ENCODE measurements at places on chromosomes 2 and 18.

- no peak for DNase-seq
Measured at GRCh38 chr2:54348646-54349045, 92.6 kb upstream of the TSPYL6 start.

DNA sequence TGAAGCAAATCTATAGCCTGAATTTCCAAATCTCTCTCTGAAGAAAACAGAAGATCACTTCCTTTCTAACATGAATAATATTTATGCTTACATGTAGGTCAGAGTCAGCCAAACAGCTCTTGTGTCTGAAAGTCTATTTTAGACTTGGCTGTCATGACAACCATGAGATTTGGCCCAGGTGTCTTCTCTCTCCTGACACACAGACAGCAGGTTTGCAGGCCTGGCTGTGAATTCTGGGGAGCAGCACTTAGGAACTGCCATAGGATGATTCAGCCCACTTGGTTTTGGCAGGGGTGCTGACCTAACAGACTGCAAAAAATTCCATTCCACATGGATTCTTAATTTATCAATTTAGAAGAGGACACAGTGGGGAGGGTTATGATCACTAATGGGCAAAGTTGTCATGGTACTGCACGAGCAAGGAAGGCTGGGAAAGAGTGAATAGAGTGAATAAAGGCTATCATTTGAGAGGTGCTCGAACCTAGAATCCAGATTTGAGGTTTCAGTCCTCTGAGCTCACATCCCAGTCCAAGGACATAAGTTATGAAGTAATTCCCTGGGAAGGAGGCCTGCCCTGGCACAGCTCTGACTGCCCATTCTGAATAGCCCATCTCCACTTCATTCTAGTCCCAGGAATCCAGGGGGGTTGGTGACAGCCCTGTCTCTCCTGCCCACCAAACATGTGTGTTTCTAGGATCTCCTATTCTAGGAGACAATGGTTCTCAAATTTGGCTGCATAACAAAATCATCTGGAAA lies 453.9 kb upstream of the TRIB2 start:
- DNase-seq: no peak

DNA sequence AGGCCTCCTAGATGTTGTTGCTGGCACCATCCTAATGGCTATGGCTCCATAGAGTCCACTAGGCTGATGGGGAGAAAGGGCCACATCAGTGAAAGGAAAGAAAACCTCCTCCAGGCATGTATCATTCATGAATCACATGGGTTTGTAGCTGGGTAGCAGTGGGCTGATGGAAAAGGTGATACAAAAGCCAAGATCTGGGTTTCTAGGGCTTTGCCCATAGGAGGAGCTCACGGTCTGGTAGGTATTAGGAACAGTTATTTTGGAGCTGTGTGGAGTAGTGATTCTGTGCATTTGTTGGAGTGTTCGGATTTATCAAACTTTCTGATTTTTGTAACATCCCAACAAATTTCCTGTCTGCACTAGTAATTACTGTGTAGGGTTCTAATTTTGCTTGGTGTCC lies 259.2 kb downstream of the SLC4A3 start:
- no peak for DNase-seq

- peak; percentile 14 for DNase-seq
Measured at GRCh38 chr2:168669151-168669550, 133.3 kb upstream of the NOSTRIN start.

- peak; percentile 37 for DNase-seq
Measured at GRCh38 chr2:148130581-148130980, 109.7 kb downstream of the MBD5 start.

DNA sequence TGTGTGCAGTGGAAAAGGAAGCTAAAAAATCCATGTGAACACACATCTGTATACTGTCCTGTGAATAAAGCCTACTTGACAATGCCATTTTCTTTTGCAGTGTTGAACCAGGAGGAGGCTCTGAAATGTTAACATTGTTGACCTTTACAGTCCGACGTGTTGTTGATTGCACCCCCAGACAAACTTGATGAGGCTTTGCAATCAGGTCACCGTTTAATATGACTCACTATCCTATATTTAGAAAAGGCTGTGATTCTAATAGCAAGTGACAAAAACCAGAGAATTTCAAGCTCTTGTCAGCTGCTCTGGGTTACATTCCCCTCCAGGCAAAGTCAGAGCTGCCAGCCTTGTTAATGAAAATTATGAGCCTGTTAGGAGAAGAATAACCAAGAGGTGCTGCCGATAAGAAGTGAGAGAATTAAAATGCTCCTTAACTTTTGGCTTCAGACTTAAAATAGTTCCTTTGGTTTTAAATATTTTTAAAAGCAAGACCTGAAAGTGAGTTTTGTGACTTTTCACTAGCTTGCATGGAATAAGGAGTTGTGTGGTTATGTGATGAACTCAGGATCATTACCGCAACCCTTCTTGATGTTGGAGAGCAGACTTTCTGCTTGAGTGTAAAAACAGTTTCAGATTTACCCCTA lies 162.1 kb downstream of the QPCT start:
- no peak for DNase-seq

GRCh38 chr2:1799174-1799573 lies 54.9 kb upstream of the PXDN start:
- no peak for DNase-seq

GRCh38 chr2:17581831-17582230 lies 41.3 kb downstream of the VSNL1 start:
- no peak for DNase-seq

- no peak for DNase-seq
Measured at GRCh38 chr18:63187791-63188460, 131.6 kb downstream of the BCL2 start.

GRCh38 chr2:86433137-86433536 lies 8.0 kb upstream of the KDM3A start:
- DNase-seq: no peak

GRCh38 chr2:63763391-63763941 lies 78.2 kb upstream of the UGP2 start:
- peak; percentile 41 for DNase-seq

DNA sequence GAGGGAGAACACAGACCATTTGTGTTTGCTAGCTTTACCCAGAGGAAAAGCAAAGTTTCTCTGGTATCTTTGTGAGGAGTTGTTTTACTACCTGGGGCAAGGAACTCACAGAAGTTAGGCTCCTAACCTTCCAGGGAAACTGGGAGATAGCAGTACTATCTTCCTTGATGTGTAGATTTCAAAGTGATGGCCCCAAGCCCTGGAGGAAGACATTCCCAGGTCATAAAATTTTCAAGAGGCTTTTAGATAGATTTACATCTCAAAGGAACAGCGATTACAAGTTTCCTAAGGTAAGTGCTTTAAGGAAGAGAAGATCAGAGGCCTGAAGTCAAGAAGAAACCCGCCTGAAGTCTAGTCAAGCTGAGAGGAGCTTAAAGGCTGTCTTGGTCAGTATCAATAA lies 1187.8 kb upstream of the TMEFF2 start:
- DNase-seq: no peak

DNA sequence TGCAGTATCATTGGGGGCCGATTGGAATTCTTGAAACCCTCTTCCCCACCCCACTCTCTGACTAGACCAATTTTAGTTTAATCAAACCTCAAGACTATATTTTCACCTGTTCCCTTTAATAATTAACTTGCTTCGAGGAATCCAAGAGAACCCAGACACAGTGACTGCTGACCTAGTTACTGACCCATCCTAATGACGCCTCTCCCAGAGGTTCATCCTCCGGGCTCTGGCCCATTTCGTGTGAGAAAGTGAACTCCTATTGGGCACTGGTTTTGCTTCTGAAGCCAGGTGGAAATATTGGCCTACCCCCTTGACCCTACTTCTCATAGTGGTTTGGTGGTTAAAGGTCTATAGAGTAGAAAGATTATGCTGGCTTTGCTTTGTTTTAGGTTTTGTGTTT lies 39.9 kb downstream of the RPL37A start:
- DNase-seq: no peak

- DNase-seq: no peak
Measured at GRCh38 chr2:38163579-38163978, 87.6 kb upstream of the CYP1B1 start.

GRCh38 chr2:218850796-218851195 lies 8.8 kb upstream of the WNT6 start:
- DNase-seq: no peak

DNA sequence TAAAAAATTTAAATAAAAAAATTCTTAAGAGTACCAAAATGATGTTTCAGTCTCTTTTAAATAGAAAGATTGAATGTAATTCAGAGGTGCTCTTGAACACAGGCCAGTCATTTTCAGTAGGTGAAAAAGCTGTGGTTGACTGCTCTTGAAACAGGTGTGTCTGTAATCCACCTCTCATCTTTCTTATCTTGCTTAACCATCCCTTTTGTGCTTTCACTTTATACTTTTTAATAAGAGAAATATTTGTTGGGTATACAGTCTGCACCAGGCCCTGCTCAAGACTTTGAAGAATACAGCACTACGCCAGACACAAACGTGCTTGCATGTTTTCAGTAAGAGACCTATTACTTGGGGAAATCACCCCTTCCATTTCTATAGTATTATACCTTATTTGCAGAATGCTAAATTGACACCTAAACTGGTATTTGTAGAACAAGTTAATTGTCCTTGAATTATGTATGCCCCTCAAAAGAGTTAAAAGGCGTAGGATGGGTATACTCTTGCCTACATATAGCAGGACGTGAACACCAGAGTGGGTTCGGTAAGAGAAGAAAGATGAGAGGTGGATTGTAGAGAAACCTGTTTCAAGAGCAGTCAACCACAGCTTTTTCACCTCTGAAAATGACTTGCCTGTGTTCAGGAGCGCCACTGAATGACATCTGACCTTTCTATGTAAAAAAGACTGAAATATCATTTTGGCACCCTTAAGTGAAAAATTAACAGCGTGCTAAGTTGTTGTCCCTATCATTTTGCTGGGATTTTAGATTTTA lies 4.0 kb upstream of the RTN4 start:
- DNase-seq: no peak

DNA sequence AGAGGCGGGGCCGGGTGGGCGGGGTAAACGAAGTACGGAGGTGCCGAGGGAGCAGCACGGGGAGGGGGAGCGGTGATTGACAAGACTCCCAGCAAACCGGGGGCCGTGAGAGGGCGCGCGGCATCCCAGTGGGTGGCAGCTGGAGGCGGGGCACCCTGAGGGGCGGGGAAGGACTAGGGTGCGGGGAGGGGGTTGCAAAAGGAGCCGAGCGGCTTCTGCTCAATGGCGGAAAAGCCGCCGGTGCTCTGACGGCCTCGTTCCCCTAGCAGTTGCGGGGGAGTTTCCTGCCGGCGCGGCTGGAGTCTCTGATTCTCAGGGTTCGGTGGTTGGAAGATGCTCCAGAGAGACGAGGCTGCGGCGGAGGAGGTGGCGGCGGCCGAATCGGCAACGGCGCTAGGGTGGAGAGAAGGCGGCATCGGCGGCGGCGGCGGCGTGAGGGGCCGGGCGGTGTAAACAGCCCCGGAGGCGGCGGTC lies at the start of gene PPM1B:
PPM1B (plus strand) TSS at position 195 of the 474 bp plus-strand sequence. CDS start 32,325 bp downstream, outside the sequence.
- DNase-seq: no peak

DNA sequence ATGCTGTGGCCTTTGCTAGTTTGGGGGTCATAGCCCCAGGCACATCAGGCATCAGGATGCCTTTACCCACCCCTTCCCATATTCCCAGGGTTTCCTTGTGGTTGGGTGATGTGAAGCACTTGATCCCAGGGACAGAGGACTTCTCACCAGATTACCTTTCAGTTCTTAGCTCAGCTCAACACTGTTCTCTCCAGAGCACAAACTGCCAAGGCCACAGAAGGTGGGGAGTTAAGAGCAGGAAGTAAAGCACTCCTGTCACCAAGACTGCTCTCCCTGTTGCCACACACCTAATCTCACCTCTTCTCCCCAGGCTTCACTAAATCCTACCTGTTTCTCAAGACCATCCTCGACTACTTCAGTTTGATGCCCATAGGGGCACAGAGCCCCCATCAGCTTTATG lies 25.9 kb downstream of the FHOD3 start:
- no peak for DNase-seq

DNA sequence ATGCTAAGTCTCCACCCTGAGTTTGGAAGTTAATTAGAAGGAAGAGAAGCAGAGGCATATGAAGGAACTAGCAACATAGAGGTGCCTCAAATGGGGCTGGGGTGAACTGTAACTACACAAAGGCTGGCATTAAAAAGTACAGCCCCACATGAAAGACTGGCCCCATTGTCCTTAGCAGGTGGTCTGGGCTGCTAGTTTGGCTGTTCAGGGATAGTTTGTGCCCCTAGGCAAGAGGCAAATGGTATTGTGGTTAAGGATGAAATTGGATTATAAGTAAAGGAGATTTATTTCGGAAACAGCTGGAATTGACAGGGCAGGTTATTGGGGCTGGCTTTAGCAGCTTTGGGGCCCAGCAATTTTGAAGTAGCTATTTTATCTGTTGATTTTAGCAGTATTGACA lies 365.7 kb upstream of the TNP1 start:
- no peak for DNase-seq

GRCh38 chr2:230330725-230331124 lies 3.7 kb downstream of the SP140L start:
- no peak for DNase-seq

GRCh38 chr2:31197166-31197565 lies 20.1 kb downstream of the CAPN14 start:
- DNase-seq: no peak

DNA sequence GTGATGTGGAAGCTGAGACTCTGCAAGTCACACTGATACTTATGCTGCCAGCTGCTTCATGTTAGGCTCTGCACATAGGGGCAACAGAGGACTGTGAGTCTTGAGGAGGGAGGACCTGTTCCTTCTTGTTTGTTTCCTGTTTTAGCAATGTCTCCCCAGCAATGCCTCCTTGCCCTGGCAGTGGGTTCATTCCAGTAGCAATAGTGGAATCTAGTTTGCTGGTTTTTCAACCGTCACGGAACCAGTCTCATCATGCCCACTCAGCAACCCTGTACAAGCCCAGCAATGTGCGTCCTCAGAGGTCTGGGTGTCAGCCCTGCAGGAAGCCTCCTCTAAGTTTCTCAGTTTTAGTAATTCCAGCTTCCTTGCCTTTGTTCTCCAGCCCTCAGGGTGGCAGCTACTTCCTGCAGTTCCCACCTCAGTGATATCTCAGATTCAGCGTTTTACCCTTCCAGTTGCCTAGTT lies 20.5 kb upstream of the ITGB6 start:
- DNase-seq: no peak

DNA sequence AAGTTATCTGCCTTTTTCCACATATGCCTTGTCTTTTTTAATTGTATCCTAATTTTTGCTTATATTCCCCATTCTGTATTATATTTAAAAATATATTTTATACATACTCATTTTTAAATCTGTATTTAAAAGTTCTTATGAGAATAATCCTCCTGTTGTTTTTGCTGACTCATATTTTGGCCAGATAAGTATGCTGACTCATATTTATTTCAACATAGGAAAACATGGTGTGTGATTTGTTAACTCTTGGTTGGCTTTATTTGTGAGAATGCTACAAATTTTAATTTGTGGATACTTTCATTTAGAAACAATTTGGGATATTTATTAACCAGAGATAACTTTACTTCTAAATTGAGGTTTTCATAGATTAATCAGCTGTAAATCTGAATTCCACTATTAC lies 587.7 kb downstream of the CPS1 start:
- no peak for DNase-seq

DNA sequence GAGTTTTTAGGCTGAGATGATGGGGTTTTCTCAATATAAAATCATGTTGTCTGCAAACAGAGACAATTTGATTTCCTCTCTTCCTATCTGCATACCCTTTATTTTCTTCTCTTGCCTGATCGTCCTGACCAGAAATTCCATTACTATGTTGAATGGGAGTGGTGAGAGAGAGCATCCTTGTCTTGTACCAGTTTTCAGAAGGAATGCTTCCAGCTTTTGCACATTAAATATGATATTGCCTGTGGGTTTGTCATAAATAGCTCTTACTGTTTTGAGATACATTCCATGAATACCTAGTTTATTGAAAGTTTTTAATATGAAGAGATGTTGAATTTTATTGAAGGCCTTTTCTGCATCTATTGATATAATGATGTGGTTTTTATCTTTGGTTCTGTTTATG lies 181.8 kb downstream of the GBX2 start:
- no peak for DNase-seq

GRCh38 chr2:215557701-215558100 lies 121.8 kb upstream of the FN1 start:
- no peak for DNase-seq

All from AG04449 (cell line).